ENCODE measurements at places on chromosomes 12 and 14.

- no peak for DNase-seq
Measured at GRCh38 chr14:60649875-60650372, 647 bp upstream of the SIX1 start.

- DNase-seq: no peak
Measured at GRCh38 chr12:47114481-47114892, 34.7 kb upstream of the AMIGO2 start.

DNA sequence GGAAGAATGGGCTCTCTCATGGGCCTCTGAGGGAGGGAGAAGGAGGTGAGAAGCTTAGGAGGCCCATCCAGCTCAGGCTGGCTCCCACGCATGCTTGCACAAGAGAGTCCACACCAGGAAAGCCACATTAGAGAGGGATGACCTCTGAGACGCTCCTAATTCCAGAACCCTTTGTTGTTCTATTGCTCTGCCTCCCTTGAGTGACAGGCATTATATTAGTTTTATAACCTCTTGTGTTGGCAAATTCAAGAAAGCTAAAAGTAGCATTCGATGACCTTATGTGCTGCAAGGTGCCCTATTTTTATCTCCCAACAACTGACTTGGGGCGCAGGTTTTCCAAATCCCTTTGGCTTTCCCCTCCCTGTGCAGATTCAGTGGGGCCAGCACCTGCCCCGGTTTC is 190.1 kb downstream of the KSR2 start:
- DNase-seq: no peak

DNA sequence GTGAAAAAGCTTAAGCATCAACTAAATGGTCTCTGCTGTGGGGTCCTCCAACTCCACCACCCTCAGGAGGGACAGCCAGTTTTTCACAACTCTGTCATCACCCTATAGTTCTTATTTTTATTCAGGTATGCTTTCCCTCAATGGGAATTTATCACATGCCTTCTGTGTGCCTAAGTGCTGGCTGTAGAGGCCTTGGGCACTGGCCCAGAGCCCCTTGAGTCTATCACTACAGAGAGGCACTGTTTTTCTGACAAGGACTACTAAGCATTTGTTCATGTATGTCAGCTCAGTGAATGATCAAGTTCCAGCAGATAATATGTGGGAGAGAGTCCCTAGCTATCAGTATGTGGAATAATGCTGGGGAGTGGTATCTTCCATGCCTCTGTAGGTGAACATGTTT is 463.9 kb downstream of the NPAS3 start:
- no peak for DNase-seq

- DNase-seq: no peak
Measured at GRCh38 chr12:95590775-95591174, 39.5 kb upstream of the USP44 start.

DNA sequence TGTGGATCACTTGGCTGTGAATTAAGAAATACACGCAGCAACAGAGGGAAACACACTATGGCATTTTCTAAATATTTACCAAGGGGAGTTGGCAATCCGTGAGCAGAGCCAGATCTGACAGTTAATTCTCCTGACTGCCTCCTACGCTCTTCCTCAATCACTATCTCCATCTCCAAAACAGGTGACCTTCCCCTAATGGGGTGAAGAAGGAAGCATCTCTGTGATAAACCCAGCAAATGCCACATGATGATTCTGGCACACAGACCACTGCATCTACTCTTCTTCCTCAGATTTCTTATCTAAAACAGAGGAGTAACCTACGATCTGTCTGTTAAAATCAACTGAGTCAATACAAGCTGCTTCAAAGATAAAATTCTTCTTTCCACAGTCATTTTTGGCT is 4.4 kb downstream of the SPTB start:
- DNase-seq: no peak

Measured in activated CD4-positive, alpha-beta T cell treated with anti-CD3 and anti-CD28 coated beads, Interleukin-2, amount 50 U/mL, for 48 hours (primary cell).